ENCODE measurements at places on chromosomes 4 and X. TPM values are rescaled to one million over a fixed set of nuclear protein-coding genes. Genes with fewer than 3 reads are reported as not detected.

DNA sequence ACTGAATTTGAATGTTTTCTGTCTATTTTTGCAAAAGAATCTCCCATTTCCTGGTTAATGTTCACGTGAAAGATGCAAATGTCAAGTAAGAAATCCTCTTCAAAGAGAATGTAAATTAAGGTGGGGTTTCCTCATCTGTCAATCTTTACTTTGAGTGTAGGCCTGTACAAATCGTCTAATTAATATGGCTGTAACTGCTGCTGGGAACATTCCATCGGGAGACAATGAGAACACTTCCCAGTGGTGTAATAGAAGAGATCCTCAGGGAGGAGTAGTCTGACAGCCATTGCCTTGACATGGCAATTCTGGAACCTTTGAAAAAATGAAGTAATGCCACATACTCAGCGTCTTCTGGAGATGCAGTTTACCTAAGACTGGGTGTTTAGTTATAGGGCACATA is 3.7 kb downstream of the EREG start:
- no peak for DNase-seq

GRCh38 chrX:12611471-12611870 is 179.7 kb upstream of the PRPS2 start:
- DNase-seq, result no peak

GRCh38 chr4:105558277-105558676 is 5.9 kb downstream of the ARHGEF38 start:
- no peak for DNase-seq

DNA sequence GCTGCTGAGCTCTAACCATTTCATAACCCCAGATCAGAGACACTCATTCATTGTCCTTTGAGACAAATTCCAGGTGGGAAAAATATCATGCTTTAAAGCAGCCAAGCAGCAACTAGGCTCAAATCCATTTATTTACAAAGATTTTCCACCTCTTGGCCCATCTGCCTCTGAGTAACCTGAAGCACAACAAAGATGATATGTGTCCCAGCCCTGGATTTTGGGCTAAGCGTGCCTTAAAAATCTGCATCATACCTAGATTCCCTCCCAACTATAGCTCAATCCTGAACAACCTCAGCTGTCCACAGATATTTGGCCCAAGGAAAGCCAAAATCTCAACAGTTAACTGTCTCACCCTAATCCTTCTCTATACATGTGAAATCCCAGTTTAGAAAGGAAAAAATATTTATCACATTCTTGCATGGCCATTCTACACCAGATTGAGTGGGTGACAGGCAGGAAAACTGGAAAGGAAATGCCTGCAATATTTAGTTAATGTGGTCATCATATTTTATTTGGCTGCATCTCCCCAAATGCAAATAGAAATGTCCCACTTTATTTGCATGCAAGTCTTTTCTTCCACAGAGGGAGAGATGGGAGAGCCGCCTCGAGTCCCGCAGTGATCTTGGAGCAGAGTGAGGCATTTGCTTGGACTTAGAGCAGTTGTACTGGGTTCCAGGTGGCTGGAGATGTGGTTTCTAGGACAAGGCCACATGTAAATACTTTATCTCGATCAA is 146.4 kb upstream of the EOLA2 start:
- peak; percentile 32 for DNase-seq

CLCN5 gene
- polyA plus RNA-seq, result 13.3 TPM

GRCh38 chrX:129996120-129996519 is 13.7 kb downstream of the BCORL1 start:
- DNase-seq, result no peak

TEX13C gene
- not detected for polyA plus RNA-seq

LRCH2 gene
- polyA plus RNA-seq, result 10.9 TPM

CD38 gene
- polyA plus RNA-seq, result 2.2 TPM

DNA sequence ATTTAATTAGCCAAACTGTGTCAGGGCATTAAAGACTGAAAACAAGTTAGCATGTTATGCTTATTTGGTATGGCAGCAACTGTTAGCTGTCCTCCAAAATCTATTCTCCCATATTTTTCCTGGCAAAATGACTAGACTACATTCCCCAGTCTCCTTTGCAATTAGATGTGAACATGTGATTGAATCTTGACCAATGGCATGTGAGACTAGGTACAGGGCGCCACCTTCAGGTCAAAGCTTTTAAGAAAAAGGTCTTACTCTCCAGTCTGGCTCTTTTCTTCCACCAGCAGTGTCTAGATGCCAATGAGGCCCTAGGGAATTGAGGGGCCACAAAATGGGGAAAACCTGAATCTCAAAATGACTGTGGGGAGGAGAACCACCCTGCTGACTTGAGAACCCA is 408.2 kb downstream of the SMARCA1 start:
- no peak for DNase-seq

GRCh38 chr4:152468408-152468807 is 67.5 kb downstream of the FBXW7 start:
- DNase-seq, result no peak

DNA sequence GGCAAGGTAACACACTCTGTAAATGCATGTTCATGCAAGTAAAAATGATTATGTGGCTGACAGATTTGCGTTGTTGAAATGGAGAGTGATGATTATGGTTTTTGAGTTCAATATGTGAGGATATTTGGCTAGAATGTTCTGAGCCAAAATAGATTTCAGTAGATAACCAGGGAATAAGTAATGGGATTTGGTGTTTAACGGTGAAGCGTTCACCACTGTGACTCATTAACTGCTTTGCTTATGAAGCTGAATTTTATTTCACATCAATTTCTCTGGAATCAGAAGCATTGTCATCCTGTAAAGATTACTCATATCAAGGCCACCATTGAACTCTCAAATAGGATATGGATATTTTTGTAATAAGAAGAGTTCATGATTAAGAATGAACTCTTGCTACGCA is 11.7 kb downstream of the AFP start:
- DNase-seq, result no peak

- DNase-seq, result no peak
Observed at GRCh38 chr4:17272154-17272553, 239.7 kb downstream of the QDPR start.

DNA sequence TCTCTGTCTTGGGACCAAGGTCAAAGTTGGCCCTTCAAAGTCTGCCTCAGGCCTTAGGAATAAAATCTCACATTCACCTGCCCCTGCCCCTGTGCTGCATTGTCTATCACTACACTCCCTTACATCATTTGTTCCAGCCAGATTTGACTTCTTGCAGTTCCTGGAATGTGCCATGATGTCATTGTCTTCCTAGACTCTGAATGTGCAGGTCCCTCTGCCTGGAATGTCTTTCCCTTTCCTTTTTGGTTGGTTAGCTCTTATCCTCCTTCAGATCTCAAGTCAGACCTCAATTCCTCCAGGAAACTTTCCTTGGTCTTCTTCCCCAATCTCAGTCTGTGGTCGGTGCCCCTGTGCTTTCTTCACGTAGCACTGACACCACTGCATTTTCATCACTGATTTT is 67.7 kb upstream of the EFNB1 start:
- no peak for DNase-seq

PKD2 gene
- 71.6 TPM for polyA plus RNA-seq

DNA sequence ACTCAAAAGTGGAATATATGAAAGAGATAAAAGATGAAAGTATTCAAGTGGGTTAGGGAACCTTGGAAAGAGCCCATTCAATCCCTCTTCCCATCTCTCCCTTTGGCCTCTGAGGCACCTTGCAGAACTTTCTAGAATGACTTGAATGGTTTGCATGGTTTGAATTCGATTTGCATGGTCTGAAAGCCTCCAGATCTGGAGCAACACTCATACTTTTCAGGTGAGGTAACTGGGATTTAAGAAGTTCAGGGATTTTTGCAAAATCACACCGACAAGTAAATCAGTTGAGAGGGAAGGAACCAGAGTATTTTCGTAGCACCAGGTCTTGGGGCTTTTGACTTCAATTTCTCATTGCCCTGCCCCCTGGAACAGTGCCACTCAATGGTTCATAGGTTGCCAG is 476.0 kb upstream of the FTHL17 start:
- DNase-seq, result no peak

ARHGAP24 gene
- 30.6 TPM for polyA plus RNA-seq

S100G gene
- not detected for polyA plus RNA-seq

All from right lung (tissue), 10 donors.